ENCODE measurements at places on chromosomes 3 and 15.

- DNase-seq: no peak
These were observed 21.9 kb upstream of the POLR2M start for GRCh38 chr15:57684491-57685151.

- peak; percentile 26 for DNase-seq
These were observed 790 bp downstream of the RAB5A start for GRCh38 chr3:19947549-19948225.

DNA sequence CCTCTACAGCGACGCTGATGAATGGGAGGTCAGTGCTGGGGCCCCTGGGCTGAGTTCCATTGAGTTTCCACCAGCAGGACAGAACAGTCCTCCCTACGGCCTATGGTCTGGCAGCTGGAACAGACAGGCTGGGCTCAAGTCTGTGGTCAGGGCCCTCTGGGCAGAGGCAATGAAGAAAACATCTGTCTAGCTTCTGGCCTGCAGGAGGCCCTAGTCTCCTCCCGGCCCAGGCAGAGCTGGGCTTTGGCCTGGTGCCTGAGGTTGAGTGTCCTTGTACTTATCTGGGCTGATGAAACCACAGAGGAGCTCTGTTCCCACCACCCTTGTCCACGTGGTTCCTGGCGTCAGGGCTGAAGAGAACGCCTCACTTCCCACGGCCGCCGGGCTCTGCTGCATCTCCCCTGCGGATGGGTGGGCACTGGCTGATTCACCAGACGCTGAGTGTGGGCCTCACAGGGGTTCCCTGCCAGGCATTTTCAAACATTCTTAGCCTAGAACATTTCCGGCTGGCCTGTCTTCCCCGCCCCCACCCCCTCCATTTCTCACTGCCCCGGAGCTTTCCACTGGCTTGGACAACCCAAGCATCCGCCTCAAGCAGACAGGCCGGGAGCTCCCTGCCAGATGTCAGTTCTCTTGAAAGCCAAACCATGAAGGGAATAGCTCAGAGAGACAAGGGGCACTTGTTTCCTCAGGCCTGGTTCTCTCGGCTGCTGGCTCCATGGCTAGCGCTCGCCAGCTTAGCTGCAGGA, 20.3 kb downstream of the PPCDC start:
- DNase-seq: peak; percentile 98

DNA sequence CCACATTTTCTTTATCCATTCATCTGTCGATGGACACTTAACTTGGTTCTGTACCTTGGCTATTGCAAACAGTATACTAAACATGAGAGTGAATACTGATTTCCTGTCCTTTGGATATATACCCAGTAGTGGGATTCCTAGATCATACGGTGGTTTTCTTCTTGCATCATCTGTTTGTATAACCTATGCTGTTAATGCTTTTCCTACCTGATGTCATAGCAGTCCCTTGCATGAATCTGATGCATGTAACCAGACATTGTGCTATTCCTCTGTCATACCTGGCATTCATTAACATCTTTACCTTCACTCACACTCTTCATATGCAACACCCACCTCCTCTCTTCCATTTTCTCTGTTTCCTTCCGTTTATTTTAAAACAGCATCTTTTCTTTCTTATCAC, 185.2 kb downstream of the KLHL25 start:
- DNase-seq: no peak

DNA sequence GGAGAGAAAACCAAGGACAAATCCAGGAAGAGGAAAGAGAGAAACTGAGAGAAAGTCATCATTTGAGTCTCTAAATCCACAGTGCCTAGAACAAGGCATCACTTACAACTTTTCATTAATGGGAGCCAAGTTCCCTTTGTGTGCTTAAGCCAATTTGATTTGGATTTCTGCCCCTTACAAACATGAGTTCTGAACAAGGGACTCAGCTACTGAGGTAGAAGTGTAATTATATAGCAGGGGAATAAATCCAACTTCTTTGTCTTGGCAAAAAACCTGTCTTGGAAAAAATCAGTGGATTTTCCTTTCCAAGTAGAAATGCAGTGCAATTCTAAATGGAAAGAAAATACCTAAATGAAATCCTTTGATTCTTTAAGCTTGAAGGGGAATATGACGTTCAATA, 307.2 kb upstream of the CNTN3 start:
- no peak for DNase-seq

DNA sequence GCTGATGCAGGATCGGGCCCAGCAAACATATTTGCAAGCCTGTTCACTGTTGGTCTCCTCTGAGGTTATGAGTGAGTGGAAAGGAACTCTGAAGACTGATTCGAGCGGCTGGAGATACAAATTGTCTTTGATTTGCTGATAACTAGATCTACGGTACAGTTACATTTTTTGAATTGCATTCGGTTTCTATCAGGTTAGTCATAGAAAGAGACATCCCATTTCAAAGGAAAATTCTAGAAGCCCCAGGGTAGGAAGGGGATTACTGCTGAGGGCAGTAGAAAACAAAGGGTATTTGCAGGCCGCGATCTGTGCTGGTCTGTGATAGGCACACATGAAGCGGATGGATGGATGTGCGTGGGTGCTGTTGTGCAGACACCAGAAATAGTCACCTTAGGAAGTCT, 228.4 kb downstream of the ITPR1 start:
- peak; percentile 94 for DNase-seq

GRCh38 chr3:153619268-153619667, 457.2 kb downstream of the RAP2B start:
- DNase-seq: no peak

GRCh38 chr15:57561041-57561711, 30.5 kb upstream of the MYZAP start:
- DNase-seq: peak; percentile 61

- DNase-seq: no peak
These were observed 6.0 kb downstream of the SLC24A5 start for GRCh38 chr15:48126667-48127355.

DNA sequence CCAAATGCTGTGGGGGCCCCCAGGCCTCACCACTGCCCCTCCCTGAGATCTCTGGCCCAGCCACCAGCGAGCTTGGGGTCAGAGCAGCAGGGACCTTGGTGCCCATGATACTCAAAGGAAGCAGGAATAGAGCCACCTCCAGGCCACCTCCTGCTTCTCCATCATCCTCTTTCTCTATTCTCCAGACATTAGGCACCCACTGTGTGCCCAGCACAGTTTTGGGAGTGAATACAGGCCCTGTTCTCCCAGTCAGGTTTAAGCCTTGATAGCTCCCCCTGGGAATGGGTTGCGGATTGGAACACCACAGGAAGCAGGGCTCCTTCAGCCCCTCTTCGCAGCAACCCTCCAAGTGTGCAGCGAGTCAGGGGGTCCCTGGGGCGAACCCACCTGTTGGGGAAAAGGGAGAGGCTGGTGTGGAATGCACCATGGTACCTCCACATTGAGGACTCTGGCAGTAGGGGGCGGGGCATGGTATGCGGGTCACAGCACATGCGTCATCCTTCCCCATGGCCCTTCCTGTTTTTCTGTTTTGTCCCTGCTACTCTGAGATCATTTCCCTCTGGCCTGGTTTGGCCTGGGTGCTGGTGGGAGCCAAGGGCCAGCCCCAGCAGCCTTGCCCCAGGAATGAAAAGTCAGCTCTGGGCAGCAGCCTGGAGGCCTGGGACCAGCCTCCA, 14.2 kb upstream of the SEMA3B start:
- no peak for DNase-seq

- no peak for DNase-seq
These were observed 217.1 kb downstream of the GBE1 start for GRCh38 chr3:81544385-81544784.

DNA sequence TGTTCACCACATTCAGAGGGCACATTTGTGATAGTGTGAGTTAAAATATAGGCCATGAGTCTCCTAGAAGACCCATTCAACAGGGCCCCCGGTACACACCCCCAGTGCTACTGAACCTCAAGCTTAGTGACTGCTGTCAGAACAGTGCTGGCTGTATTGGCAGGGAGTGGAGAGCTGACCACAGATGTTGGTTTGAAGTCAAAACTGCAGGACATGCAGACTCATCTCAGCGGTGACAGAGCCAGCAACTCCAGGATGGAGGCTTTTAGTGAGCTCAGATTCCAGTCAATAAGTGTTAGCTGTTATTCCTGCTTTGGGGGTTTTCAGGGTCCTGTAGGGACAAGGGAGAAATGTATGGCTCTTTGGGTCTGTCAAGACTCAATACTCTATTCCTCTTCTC, 29.1 kb downstream of the PRR20G start:
- DNase-seq: no peak

DNA sequence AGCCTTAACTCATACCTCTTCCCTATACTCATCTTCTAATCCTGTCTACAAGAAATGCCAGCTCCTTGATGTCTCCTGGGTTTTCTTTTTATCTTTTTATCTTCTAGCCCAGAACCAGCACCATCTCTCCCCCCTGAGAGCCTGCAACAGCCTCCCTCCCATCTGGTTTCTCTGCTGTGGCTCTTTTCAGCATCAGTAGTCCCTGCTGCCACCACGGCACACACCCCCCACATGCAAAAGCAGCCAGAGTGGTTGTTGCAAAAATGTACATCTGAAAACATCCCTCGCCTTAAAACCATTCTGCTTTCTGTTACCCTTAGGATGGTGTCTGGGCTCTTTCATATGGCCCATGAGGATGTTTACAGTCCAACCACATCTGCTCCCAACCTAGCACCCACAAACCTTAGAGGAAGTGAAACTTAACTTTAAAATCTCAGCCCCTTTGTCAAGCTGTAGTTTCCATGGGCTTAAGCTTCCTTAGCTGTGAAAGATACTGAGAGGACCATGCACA, 775 bp downstream of the TTC21A start:
- DNase-seq: no peak

- no peak for DNase-seq
These were observed 193.5 kb upstream of the ZBTB20 start for GRCh38 chr3:115340586-115340985.

DNA sequence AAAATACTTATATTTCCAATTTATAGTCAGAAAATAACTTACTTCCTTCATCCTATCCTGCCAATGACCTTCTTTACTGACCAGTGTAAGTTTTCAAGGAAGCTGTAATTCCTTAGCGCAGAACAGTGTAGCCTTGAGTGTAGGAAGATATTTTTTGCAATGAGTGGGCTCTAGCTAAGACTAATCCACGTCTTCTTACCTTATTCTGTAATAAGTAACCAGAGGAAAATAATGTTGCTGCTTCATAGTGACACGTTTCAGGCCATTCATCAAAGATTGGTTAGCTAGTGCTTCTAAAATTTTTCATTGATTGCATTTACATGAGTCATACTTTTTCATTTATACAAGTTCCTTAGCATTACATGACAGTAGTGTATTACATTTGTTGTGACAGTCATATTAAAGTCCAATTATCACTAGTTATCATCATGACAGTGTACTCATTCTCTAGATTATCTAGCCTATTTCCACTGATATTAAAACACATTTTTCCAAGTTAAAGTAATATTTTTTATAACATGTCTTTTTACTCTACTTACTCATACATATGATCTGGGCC, 403.8 kb upstream of the EPHA3 start:
- DNase-seq: peak; percentile 12

DNA sequence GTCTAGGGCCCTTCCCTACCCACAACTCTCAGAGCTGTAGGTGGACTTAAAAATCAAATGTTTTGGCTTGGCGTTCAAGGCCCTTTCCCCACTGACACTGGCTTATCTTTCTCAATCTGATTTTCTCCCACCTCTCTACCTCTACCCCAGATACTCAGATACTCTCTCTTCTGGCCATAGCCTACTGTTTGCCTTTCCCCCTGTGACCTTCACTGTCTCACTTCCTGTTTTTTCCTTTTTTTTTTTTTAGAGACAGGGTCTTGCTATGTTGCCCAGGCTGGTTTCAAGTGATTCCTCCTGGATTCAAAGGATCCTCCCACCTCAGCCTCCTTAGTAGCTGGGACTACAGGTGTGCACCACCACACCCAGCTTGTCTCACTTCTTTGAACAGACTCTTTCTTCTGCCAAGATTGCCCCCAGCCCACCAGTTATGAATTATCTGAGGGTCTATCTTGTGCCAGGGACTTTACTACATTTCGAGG, 4.6 kb downstream of the CHRNB4 start:
- no peak for DNase-seq

DNA sequence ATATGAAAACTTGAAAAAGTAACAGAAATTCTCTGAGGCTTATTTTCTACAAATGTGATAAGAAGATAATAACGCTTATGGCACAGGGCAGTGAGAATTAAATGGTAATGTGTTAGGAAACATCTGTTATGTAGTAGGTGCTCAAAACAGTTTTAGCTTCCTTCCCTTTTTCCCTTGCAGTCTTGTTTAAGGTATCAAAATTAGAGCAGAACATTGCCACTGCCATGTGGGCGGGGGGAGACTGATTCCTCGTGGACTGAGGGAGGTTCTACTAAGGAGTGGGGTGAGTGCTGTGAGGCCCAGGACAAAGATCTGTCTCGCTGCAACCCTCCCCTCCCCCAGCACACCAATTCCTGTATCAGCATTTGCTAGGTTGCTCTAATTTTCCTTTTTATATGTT, 702.4 kb downstream of the TUSC7 start:
- DNase-seq: no peak

GRCh38 chr3:88263417-88264100, 113.8 kb downstream of the C3orf38 start:
- DNase-seq: no peak

GRCh38 chr3:117903226-117903625, 1131.4 kb downstream of the IGSF11 start:
- DNase-seq: peak; percentile 93

DNA sequence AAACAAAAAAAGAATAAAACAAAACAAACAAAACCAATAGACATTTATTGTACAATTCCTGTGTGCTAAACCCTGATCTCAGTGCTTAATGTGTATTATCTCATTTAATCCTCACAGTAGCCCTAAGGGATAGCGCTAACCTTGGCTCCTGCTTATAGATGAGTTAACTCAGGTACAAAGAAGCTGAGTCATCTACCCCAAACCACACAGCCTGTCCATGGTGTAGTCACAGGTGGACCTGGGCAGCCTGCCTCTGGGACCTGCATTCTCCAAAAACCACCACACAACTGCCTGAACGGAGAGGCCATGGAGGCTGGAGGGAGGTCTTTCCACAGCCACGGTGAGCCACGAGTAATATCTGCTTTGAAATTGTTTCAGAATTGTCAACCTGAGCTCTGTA, 5.5 kb upstream of the CLN6 start:
- no peak for DNase-seq

DNA sequence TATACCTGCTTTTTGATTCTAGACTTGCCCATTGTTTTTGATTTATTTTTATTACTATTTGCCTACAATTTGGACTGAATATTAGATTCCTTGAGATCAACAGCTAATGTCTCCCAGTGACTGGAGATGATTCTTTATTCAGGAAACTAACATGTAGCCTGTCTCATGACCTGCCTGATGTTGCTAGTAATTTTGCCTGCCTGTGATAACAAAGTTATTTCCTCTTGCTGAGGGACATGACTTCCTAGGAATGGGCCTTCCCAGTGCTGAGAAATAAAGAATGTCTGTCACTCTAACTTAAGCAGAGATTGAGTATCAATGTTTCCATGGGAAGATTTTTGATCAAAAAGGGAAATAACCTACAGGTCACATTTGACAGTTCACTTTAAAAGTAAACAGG, 13.4 kb upstream of the NPHP3 start:
- DNase-seq: no peak

GRCh38 chr3:156812521-156813335, 13.4 kb upstream of the LEKR1 start:
- no peak for DNase-seq

GRCh38 chr3:30600572-30600971, 5.8 kb upstream of the TGFBR2 start:
- no peak for DNase-seq

- no peak for DNase-seq
These were observed 62.7 kb downstream of the SLMAP start for GRCh38 chr3:57818772-57819171.

GRCh38 chr3:79019137-79019923, 748.5 kb downstream of the ROBO1 start:
- peak; percentile 95 for DNase-seq
